ENCODE measurements at places on chromosomes 1 and 21.

DNA sequence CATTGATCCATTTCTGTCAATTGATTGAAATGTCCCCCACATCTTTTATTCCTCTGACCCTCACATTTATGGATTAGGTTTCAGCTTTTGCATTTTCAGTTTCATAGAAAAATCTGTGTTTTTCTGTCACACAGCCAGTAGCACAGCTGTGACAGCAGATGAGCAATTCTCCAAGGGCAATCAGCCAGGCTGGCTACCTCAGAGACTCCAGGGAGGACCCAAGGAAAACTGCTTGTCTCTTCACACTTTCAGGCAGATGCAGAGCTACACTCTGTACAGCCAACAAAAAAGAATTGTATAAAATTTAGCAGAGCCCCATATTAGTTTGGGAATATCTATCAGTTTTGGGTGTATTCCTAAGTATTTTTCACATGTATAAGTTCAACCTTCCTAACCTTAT, 257.2 kb downstream of the LRRC7 start:
- DNase-seq = no peak

GRCh38 chr1:202998836-202999750, 8.1 kb upstream of the TMEM183A start:
- peak; percentile 67 for DNase-seq

DNA sequence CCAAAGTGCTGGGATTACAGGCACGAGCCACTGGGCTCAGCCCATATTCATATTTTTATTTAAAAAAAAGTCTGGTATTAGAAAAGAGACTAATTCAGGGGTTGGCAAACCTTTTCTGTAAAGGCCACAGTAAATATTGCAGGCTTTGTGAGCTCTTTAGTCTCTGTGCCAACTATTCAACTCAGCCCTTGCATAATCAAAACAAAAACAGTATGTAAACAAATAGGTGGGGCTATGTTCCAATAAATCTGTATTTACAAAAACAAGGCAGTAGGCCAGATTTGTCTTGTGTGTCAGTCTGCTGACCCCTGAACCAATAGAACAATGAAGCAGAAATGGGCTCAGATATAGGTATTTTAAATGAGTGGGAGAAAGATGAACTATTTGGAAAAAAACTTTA, 49.3 kb downstream of the CDC42BPA start:
- no peak for DNase-seq

- DNase-seq = no peak
These were observed 7.6 kb upstream of the GBP4 start for GRCh38 chr1:89206373-89206772.

DNA sequence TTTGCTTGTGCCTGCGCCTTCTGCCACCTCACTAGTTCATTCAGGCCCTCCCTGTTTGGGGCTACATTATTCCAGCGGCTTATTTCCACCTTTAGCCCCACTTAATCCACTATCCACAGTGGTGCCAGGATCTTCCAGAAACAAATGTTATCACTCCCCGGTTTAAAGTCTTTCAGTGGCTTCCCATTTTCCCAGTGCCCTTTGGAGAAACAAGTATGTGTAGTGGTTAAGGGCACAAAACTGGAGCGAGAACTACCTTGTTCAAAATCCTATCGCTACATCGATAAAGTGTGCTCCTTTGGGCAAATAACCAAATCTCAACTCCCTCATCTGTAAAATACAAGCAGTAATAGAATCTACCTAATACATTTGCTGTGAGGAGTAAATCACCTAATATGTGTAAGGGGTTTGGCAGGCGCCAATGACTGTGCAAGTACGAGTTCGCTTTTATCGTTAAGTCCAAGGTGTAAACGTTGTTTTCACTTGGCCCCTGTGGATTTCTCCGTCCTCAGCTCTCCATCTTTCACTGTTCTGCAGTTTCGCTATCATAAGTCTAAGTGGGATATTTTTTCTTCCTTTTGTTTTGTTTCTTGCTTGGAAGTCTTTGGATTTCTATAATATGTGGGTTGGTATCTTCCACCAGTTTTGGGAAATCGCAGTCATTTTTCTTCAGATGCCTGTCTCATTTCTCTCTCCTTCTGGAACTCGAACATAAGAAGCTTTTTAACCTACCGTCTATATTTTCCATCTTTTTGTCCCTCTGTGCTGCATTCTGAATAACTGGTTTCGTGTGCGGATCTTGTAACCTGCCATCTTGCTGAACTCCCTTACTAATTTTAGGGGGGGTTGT, 844 bp upstream of the MEAF6 start:
- DNase-seq = no peak

GRCh38 chr1:8926707-8927694, 18.7 kb upstream of the CA6 start:
- no peak for DNase-seq

GRCh38 chr1:210937846-210938245, 196.1 kb downstream of the KCNH1 start:
- no peak for DNase-seq

GRCh38 chr1:7993593-7994479, 32.3 kb downstream of the ERRFI1 start:
- DNase-seq = no peak

DNA sequence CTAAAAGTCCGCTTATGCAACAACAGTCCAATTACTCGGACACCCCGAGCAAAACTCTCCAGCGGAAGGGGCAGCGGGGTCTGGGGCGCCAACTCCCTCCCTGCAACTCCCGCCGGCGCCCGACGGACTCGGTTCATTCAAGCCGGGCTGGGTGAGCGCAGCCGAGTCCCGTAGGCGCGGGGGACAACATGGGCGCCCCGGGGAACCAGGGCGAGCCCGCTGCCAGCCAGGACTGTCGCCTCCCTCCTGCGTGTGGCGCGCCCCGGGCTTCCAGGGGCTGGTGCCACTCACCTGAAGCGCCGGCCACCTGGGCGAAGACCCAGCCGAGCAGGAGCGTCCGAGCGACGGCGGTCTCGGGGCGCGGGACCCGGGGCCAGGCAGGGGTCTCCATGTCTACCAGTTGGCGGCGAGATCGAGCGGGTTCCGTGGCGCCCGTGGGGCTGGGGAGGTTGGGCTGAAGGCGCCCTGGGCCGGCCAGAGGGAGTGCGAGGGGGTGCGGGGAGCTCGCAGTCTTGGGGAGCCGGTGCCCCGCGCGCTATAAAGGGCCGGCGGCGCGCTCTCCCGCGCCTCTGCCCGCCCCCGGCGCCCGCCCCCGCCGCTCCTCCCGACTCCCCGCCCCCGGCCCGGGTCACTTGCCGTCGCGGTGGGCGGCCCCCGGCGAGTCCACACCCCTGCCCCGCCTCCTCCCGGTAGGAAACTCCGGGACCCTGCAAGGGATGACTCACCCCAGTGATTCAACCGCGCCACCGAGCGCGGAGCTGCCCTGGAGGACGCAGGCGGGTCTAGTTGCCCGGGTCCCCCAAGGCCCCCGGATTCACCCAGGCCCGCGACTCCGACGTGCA, at the start of gene F3:
Gene F3 (minus strand): TSS at position 514 of the 842 bp plus-strand sequence. CDS start 123 bp downstream, at position 391.
- DNase-seq = peak; percentile 80

GRCh38 chr1:51329443-51330325, 678 bp downstream of the TTC39A start:
- peak; percentile 29 for DNase-seq

- DNase-seq = no peak
These were observed 573 bp downstream of the PSMG1 start for GRCh38 chr21:39182484-39183271.

GRCh38 chr1:11948822-11949458, 14.4 kb downstream of the PLOD1 start:
- DNase-seq = peak; percentile 13

- no peak for DNase-seq
These were observed 2.0 kb downstream of the CHML start for GRCh38 chr1:241638099-241638682.

Data from NCI-H526 (cell line).